ENCODE measurements at places on chromosomes 7 and 10.

DNA sequence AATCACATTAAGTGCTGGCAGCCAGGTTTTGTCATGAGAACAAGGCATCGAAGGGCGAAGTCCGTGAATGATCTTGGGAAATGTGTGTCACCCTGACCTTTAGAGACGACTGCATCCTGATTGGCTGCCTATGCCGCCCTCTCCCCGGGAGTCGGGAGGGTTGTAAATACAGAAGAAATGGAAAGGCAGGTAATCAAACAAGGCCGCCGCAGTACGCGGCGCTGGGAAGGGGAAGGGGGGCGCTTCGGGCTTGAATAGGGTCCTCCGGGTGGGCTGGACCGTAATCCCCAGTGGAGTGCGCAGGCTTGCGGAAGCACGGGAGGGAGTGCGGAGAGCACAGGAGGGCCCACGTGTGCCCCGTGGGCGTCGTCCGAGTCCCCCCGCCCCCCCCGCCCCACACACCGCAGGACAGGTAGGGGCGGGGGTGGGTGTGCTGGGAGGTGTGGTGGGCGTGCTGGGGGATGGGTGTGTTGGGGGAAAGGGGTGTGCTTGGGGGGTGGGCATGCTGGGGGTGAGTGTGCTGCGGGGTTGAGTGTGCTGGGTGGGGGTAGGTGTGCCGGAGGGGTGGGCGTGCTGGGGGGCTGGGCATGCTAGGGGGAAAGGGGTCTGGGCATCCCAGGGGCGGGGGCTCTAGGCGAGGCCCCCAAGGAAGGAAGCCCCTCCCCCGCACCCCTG is 169.4 kb downstream of the ARHGAP12 start:
- DNase-seq, result peak; percentile 71

- no peak for DNase-seq
Measured at GRCh38 chr7:70696201-70696754, 435.7 kb upstream of the GALNT17 start.

GRCh38 chr10:128150561-128150960 is 24.3 kb upstream of the MKI67 start:
- DNase-seq, result no peak

DNA sequence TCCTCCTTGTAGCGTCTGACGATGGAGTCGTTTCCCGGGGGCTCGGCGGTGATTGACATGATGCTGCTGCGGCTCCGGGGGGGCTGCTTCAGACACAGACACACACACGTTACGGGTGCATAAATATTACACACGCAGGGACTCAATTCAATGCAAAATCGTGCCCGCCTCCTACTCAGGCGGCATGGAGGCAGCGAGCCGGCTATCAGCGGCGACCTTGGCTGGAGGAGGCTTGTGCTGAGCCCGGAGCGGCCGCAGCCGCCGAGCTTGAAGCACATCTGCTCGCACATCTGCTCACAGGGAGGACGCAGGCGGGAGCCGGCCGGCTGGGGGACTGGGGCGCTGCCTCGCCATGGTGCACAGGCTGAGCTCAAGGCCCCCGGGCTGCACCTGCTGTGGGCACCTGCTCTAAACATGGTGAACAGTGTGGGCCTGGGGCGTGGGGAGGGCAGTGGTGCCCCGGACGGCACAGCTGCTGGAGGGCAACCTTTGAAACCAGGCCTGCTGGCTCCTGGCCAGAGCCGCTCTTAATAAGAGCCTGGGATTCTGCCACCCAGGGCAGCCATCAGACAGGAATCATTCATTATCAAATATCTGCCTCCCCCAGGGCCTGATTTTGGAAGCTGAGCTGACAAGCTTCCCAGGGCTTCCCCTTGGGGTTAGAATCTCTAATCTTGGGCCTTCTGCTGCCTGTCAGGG is 84.7 kb upstream of the GNA12 start:
- peak; percentile 60 for DNase-seq

DNA sequence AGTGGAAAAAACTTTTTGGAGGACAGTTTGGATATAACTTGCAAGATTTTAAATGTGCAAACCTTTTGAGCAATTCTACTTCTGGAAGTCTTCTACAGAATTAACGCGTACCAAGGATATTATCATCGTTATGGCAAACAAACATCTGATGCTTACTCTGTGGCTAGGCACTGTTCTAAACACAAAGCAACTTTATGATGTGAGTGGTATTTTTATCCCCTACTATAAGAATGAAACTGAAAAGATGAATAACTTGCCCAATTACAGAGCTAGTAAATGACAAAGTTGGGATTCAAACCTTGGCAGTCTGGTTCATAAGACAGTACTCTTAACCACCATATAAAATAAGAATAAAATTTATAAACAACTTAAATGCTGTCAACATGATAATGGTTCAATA is 15.8 kb downstream of the ASZ1 start:
- no peak for DNase-seq

DNA sequence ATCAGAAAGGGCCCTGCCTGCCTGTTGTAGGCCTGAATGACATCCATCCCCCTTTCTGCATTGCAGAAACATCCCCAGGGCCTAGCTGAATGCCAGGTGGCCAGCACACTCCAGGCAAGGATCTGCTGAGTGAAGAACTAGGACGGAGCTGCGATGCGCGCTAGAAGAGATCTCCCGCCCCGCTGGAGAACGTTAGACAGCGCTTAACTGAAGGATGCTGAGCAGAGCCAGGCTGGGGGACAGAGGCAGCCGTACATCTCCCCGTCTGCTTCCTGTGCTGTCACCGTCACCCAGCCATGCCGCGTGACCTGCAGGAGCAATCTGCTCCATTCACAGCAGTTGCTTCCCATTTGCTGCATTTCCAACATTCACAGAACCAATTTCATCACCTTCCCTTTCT is 73.3 kb downstream of the FAM53B start:
- DNase-seq, result peak; percentile 81

DNA sequence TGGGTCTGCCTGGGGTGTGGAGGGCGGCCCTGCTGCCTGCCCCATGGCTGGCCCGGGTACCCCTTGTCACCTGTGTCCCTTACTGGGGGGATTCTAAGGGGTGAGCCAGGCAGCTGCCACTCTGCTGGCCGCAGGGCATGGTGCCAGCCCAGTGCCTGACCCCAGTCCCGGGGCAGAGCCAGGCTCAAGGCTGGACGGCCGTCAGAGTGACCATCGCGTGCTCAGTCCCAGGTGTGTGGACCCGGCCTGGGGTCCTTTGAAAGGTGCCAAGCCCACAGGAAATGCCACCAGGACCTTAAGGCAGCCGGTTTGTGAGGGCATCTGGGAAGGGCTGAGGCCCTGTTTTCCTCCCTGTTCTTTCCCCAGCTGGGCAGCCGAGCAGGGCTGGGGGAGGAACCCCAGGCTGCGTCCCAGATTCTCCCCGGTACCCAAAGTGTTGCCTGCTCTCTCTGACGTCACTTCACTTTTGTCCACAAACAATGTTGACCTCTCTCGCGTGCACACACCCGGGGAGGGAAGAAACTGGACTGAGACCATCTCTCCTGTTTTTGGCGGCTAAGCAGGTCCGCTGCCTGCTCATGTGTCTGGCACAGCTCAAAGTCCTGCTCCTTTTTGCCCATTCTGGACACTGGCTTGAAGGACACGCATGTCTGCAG is 37.6 kb downstream of the PAPOLB start:
- no peak for DNase-seq

DNA sequence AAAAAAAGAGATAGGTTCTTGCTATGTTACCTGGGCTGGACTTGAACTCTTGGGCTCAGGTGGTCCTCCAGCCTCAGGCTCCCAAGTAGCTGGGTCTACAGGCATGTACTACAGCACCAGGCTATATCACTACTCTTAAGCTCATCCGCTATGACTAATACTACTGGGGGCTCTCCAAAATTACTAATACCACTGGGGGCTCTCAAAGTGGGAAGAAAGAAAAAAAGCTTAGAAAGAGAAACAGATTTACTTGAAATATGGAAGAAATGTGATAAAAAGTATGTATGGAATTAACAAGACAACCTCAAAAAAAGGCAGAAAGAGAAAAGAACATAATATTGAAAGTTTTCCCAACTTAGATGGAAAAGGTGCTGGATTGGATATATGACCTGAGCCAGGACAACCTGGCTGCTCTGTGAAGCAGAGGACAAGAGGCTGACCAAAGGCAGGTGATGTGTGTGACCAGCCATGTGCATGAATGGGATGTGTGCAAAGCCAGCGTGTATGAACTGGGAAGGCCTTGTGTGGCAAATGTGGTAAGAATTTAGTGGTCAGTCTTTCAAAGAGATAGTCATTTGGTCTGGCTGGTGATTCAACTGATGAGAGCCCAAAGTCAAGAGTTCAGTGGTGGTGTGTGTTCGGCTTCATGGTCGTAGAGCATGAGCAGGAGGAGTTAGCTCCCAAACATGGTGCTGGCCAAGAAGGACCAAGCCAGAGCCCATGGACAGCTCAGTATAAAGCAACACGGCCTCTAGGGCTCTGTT is 232.4 kb upstream of the KLF14 start:
- DNase-seq, result no peak

- DNase-seq, result no peak
Measured at GRCh38 chr7:74141705-74142104, 32.5 kb upstream of the EIF4H start.

DNA sequence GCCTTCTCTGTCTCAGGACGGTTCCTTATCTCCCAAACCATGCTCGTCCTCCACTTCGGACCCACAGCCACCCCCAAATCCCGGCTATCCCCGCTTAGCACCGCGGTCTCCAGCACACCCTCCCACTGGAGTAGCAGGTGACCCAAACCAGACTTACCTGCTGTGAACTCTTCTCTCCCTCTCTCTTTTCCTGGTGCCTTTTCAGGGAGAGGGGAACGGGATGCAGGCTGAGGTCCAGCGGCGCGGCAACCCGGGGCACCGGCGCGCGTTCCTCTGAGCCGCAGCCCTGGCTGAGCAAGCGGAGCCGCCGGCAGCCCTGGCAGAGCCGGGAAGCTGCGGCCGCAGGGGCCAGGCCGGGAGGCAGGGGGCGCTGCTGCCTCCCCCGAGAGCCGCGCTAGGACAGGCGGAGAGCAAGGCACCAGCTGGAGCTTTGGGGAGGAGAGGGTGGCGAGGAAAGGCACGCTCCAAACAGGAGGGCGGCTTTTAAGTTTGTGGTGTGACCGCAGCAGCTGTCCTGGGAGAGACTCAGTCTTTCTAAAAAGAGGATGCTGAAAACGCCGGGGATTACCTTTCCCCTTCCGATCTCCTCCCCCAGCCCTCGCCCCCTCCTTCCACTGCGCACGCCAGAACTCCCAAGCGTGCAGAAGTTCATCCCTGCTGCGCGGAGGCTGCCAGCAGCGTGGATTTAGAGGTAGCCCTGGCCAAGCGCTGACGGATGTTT is at the start of gene SEMA3D:
SEMA3D (minus strand) TSS at position 536 of the 721 bp plus-strand sequence. CDS start 65,165 bp downstream, outside the sequence.
- peak; percentile 80 for DNase-seq

DNA sequence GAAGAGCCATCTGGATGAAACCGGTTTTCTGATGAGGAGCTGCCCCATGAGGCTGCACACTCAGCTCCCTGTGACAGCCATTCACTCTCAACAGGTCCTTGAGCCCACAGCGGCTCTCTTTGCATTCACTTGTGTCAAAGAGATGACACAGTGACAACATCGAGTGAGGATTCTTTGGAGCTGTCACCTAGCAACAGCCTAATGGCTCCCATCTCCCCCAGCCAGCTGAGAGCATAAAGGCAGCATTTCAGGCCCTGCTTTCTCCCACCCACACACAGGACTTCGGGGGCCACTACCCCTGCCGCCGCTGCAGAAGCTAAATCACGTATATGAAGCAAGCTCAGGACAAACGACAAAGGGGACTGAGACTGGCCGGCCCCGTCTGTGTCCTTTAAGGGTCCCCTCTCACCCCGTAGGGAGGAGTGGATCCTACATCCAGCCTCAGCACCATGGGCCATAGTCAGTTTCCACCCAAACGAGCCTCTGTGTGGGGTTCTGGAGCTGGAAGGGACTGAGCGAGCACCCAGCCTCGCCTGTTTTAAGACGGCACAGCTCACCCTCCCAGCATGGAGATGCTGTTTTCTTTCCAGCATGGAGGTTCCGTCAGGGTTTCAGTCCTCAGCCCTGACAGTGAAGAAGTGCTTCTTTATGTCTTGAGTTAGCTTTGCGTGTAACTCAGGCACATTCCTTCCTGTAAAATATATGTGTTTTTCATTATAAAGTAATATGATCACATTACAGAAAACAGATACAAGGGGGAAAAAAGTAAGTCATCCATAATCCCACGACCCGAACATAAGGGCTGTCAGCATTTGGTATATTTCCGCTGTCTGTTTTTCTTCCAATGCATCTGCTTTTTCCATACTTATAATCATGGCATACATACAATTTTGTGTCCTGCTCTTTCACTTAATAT is 4.9 kb downstream of the CPA4 start:
- no peak for DNase-seq

DNA sequence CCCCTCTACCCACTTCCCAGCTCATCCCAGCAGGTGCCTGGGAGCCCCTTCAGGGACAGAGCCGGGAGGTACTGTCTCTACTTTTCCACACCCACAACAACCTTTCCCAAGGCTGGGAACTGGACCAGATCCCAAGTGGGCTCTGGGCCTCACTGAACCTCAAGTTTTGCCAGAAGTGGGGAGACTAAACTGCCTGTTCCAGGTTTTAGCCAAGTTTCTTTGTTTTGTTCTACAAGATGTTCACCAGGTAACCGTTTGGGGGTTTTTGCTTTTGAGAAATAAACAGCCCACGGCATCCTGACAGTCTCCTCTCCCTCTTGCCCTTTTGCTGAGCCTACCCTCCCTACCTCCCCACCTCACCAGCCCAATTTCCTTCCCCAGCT is 10.6 kb upstream of the EMX2 start:
- no peak for DNase-seq

GRCh38 chr7:22127835-22128527 is 182.3 kb upstream of the CDCA7L start:
- DNase-seq, result no peak

DNA sequence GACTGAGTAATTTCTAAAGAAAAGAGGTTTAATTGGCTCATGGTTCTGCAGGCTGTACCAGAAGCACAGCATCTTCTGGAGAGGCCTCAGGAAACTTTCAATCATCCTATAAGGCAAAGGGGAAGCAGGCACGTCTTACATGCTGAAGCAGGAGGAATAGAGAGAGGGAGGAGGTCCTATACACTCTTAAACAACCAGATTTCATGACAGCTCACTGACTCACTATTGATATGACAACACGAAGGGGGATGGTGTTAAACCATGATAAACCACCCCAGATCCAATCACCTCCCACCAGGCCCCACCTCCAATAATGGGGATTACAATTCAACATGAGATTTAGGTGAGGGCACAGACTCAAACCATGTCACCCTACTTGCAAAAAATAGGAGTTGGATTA is 201.5 kb downstream of the CDK14 start:
- no peak for DNase-seq

- DNase-seq, result peak; percentile 46
Measured at GRCh38 chr7:131538813-131539179, 17.6 kb downstream of the PODXL start.

GRCh38 chr10:7891634-7892033 is 73.3 kb downstream of the TAF3 start:
- no peak for DNase-seq

All from upper lobe of right lung (tissue), 1 donor.